ENCODE measurements at places on chromosomes 3 and 15. TPM values are rescaled to one million over a fixed set of nuclear protein-coding genes. Genes with fewer than 3 reads are reported as not detected.

DNA sequence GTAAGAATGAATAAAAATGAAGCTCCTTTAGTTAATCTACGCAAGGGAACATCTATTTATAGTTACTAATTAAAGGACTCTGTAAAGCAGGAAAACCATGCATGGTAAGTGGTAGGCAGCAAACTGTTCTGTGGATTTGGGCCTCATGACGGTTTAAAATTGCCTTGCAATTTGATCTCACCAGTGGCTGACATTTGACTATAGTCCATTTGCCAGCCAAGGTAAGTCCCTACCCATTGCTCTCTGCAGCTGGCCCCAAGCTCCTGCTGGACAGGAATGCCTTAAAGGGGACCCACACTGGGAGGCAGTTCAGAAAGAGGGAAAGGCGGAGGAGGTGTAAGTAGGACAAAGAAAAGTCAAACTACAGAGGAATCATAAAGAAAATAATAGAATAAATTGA is 203.3 kb downstream of the PLCL2 start:
- no peak for DNase-seq

The CMTM8 gene
- total RNA-seq, result 0.89 TPM

GRCh38 chr3:121974601-121975111 is 47.4 kb downstream of the ILDR1 start:
- DNase-seq, result no peak

- no peak for DNase-seq
These were observed 31.3 kb downstream of the LRRC3B start for GRCh38 chr3:26653811-26654425.

DNA sequence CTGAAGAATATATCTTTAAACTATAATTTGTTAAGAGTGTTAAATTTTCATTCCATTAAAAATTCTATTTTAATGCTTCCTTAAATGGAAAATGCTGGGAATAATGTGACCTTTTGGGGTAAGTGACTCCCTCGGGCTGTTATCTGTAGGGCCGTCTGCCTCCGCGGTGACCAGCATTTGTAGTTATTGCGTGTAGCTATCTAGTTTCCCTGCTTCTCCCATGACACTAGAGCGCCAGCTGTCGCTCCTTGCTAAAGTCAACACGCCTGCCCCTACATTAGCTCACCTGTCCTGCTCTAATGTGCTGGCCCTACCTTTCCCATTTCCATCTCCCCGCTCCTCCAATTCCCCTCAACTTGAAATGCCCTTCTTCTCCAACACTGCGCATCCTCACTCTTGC is 12.4 kb upstream of the CHRM5 start:
- no peak for DNase-seq

The ADGRG7 gene
- not detected for total RNA-seq

GRCh38 chr3:183098536-183099025 is 715 bp downstream of the MCCC1 start:
- no peak for DNase-seq

The GNB5 gene
- 28.0 TPM for total RNA-seq

DNA sequence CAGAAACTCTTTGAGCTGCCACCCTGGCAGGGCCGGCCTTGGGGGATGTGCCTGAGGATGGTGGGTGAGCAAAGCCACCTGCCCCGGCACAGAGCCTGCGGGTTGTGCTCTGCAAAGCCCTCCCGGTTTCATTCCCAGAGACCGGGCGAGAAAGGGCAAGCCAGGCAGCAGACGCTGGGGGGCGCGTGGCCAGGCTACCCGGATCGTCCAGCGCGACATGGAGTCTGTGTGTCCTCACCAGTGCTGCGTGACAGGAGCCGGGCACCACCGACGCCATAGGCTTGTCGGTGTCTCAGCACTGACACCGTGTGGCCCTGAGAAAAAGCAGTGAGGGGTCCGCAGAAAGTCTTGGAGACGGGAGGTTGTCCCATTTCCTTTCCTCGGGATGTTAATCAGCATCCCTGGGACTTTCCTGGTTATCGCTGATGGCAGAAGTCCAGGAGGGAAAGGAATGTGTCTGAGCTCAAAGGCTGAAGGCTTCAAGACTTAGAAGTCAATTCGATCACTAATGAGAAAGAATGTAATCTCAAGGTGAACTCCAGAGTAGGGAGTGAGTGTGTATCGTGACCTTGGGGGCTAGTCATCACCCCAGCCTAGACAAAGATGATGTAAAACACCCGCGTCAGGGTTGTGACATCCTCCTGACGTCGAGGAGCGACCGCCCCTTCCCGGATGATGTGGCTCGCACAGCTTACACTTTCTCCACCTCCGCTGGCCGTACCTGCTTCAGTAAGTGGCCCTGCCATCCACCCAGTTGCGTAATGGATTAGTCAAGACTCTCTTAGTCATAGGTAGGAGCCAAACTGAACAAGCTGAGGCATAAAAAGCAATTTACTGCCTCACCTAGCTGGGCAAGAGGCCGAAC is 36.3 kb upstream of the PLA2G4E start:
- DNase-seq, result peak; percentile 47

DNA sequence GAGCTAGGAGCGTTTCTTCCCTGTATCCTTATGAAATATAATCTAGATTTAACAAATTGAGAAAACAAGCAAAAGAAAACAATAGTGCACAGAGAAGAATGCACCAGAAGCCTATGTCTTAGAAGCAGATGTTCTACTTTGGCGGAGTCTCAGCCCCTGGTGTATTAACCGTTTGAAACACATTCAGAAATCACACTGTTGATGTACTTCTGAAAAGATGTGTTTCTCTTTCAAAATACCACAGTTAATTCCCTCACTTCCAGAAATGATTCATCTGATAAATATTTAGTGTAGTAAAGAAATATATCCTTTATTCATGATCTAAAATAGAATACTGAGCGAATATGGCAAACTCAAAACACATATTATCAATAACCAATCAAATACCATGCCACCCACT is 77.7 kb downstream of the CBLB start:
- DNase-seq, result no peak

The PRKCD gene
- 10.0 TPM for total RNA-seq

DNA sequence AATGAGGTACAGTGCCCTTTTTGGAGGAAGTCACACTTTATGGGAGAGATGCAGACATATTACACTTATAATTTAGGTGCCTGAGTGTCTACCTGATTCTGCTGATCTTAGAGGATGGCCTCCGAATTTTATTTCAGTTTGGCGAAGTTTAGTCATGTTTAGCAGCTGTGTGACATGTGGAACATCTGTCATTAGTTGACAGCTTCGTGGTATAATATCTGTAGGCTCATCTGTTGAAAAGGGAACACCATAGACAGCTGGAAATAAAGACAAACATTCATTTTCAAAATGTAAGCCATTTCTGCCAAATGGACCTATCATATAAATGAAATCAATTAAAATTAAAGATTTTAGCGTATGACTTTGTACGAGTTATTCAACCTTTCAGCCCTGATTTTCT is 165.4 kb downstream of the CFAP20DC start:
- DNase-seq, result no peak

DNA sequence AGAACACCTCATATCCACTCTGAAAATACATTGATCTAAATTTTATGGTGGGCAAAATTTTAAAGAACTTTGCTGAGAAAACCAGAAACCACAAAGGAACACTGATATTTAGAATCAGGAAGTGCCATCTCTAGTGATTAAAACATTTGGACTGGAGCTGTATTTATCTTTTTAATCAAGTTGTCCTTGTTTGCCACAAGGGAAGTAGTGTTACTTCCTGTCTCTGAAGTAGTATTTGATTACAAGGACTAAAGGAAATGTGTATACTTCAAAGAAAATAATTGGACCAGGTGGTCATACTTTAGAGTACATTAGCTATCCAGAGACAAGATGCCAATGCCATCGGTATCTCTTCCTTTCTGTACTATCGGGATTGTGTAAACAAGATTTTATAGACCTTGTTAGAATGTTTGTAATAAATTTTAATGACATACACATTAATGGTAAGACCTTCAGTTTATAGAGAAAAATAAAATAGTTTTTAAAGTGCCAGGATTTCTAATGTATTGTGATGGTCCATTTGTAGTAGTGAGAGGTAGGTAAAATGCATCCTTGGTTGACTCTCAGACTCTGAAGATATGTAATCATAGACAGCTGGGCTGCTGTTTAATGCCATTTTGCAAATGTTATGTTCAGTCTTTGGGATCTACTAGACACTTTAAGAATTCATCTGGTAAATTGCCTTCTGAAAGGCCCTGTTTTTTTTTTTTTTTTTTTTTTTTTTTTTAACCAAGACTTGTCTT is 131.9 kb downstream of the B3GALNT1 start:
- no peak for DNase-seq

GRCh38 chr3:77563012-77563411 is 523.1 kb downstream of the ROBO2 start:
- DNase-seq, result no peak
